Gastroesophageal sphincter (tissue), 4 donors: ENCODE measurements at places on chromosomes 3 and 15. TPM values are rescaled to one million over a fixed set of nuclear protein-coding genes. Genes with fewer than 3 reads are reported as not detected.

- ATAC-seq, result no peak
Measured at GRCh38 chr3:126538316-126538715, 14.4 kb downstream of the CHST13 start.

GRCh38 chr3:3200632-3201212 is 21.2 kb upstream of the CRBN start:
- peak; percentile 61 for ATAC-seq

DNA sequence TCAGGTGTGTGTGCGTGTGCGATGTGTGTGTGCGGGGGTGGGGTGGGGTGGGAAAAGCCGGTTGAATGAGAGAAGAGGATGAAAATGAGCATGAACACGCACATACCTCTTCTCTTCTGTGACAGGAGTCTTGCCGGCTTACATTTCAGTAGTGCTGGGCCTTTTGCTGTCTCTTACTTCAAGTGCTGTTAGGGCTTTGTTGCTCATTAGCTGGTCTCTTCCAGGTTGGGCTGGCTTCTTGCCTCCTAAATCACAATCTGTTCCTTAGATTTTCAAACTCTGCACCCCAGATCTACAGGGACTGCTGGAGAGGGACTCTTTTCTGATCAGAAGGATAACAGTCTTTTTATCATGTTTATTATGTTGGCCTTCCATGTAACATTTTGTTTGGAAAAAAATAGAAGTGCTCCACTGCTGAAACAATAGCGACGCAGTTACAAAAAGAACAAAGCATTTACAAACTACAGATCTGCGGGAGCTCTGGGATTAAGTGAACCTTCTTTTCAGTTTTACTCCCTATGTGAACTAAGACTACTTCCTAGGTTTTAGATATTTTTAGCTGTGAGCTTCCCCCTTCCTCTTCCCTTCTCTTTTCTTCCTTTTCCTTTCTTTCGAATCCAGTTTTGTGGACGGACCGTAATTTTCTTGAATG is 48.5 kb downstream of the USP13 start:
- ATAC-seq, result no peak

- no peak for ATAC-seq
Measured at GRCh38 chr15:94743668-94744067, 512.3 kb downstream of the MCTP2 start.

VWA5B2 gene
- total RNA-seq, result 0.54 TPM

DNA sequence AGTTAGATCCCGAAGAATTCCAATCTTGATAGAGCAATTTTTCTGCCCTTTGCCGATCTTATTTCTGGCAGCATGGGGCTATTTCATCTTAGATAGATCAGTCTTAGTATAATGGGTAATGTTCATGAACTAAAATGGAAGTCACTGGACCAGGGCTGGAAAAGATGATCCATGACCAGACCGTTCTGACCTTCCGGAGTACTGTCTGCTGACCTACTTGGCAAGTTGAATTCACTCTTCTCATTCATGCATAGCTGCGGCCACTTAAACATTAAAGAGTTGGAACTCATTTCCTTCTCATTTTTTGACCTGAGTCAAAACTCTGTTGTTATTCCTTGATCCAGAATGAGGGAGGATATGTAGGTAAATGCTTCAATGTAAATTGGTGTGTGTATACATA is 32.5 kb downstream of the GMNC start:
- ATAC-seq, result no peak

DNA sequence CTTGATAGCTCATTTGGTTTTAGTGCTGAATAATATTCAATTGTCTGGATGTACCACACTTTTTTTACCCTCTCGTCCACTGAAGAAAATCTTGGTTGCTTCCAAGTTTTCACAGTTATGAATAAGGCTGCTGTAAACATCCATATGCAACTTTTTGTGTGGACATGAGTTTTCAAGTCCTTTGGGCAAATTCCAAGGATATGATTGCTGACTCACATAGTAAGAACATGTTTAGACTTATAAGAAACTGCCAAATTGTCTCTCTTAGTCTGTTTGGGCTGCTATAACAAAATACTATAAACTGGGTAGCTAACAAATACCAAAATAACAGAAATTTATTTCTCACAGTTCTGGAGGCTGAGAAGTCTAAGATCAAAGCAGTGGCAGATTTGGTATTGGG is 59.5 kb upstream of the TNFSF10 start:
- no peak for ATAC-seq

GRCh38 chr3:105162448-105162847 is 204.3 kb upstream of the ALCAM start:
- ATAC-seq, result no peak

AADAC gene
- 0.40 TPM for total RNA-seq

- no peak for ATAC-seq
Measured at GRCh38 chr15:91471468-91471867, 371.4 kb downstream of the SV2B start.

GRCh38 chr3:174206607-174207192 is 652.4 kb upstream of the NAALADL2 start:
- no peak for ATAC-seq

ADAMTS17 gene
- total RNA-seq, result 4.9 TPM

GOLGA6L7 gene
- total RNA-seq, result not detected

DNA sequence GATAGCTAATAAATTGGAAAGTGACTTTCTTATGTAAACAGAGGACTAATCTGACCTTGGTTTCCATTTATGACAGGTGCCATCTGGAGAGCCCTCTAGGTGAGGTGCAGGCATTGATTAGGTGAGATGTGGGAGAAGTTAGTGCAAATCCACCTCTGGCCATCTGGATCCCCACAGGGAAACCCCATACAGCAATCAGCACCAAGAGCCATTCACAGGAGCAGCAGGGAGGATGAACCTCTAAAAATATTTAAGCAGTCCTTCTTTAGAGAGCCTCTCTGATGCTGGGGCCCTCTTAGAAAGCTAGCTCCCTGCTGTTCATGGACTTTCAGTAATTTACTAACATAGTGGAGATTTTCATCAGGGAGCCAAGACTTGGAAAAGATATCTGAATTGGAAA is 69.3 kb downstream of the CLSTN2 start:
- ATAC-seq, result no peak

CSPG4 gene
- 98.7 TPM for total RNA-seq

GRCh38 chr3:195517030-195517429 is 26.1 kb downstream of the PPP1R2 start:
- no peak for ATAC-seq

- ATAC-seq, result peak; percentile 62
Measured at GRCh38 chr3:136929977-136930670, 27.7 kb upstream of the IL20RB start.

P2RY1 gene
- 1.2 TPM for total RNA-seq

DNA sequence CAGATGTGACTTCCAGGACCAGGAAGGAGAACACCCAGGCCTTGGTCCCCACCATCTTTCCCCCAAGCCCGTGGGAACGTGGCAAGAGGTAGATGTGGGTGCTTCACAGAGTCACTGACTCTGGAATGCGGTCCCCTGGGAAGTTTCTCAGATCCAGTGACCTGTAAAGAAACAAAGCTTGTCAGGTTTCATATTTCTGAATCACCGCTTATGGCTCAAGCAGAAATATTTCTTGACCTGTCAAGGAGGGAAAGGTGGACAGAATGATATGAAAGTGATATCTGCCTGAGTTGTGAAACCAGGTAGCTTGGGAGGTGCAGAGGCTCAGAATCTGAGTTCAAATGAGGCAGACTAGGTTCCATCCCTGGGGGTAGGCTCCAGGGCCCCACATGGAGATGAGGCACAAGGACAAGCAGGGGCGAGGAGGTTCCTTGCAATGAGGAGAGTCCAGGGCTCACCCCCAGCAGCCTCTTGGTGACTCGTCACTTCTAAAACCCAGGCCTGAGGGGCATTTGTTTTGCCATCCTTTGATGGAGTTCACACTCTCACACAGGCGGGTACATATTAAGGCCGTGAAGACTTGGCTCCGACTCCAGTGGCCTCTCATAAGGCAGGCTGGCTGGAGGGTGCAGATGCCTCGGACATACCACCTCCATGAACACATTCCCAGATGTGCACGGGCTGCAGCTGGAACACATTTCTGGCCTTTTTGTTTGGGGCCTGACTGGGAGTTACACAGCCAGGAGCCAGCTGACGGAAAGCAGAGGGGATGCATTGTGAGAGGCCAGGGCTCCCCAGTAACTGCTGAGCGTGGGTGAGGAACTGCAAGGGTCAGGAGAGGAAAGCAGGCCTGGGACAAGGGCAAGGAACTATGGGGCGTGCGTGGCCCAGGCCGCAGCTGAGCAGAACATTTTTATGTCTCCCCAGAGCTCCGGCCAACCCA is 1.3 kb downstream of the CILP start:
- ATAC-seq, result no peak

THPO gene
- 0.31 TPM for total RNA-seq

- ATAC-seq, result no peak
Measured at GRCh38 chr15:47609693-47610092, 107.6 kb upstream of the SEMA6D start.

GRIP2 gene
- total RNA-seq, result 1.6 TPM

DNA sequence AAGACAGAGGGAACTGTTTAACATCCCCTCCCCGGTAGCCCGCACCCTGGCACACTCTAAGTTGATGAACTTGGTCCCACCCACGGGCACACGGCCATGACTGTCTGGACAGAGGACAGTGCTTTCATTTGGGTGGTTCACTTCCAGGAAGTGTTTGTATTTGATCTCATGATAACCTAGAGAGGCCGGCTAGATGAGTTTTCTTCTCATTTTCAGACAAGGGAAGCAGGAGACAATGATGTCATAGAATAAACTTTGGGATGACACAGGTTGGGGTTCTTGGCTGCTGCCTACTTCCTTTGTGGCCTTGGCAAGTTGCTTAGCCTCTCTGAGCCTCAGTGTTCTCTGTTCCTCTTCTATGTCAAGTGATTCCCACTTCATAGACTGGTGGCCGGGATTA is 16.1 kb upstream of the LYSMD4 start:
- ATAC-seq, result no peak

P3H2 gene
- total RNA-seq, result 10.6 TPM

EBLN2 gene
- 5.0 TPM for total RNA-seq

GABRG3 gene
- total RNA-seq, result not detected

FGF12 gene
- total RNA-seq, result 15.4 TPM

LRRC3B gene
- 3.1 TPM for total RNA-seq

GRCh38 chr3:122936335-122936734 is 91.2 kb downstream of the SEMA5B start:
- ATAC-seq, result no peak

DNA sequence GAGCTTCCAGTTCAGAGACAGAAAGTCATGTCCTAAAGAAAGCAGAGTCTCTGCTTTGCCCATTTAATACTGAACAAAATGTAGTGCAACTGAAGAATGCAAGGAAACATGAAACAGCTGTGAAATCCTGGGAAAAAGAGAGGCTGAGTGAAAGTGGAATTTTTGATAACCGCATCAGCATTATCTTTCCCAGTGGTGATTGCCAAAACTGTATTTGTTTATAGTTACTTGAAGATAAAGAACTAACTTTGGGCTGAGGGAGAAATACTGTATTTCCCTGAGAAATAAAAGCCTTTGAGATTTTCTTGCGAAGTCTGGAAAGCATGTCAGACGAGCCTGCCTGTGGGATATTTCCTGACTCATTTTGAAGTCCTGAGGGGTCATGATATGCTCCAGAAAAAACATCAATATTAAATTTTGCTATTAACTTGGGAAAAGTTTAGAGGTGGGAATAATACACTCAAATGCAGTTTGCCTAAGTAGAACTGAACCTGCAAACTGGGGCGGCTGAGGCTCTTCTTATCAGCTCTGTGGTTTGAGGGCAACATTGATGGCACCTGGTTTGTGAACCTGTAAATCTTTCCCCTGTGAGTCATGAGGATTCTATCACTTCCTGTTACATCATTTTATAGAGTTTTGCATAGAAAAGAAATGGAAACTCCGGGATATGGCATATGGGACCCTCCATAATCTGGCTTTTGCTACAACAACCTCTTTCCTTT is 855.3 kb downstream of the MCTP2 start:
- no peak for ATAC-seq

MUSTN1 gene
- 12.5 TPM for total RNA-seq

- ATAC-seq, result no peak
Measured at GRCh38 chr15:39918688-39919385, 1.2 kb downstream of the GPR176 start.

PARP15 gene
- total RNA-seq, result 0.42 TPM

DNA sequence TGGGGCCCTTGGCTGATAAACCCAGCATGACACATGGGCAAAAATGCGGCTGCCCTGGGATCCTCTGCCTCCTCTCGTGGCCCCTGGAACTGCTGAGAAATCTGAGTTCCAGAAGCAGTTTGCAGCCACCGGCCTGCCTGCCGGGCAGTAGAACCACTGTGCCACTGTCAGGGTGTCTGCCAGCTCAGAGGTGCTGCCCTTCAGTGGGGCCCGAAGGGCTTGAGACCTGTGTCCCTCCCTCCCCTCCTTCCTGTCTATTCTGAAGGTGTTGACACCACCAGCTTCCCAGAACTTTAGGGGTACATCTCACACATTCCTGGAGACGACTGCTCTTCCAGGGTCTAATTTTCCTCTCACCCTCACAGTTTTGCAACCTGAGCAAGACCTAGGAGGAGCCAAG is 88.2 kb upstream of the POMGNT2 start:
- ATAC-seq, result no peak

DNA sequence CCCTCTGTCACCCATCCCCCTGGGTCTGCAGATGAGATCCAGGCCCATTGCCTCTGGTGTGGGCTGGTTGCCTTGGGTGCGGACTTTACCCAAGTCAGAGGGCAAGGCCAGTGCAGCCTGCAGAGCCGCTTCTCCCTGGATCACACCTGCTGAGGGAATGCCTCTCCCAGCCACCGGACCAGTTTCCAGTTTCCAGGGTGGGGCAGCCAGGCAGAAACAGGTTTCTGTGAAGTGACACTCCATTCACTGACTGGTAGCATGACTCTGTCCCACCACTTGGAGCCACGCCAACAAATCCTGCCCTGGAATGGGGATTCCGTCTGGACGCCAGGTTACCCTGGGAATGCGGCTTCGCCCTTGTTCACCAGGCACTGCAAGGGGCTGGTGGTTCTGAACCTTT is 30.0 kb downstream of the PAQR5 start:
- ATAC-seq, result no peak

- no peak for ATAC-seq
Measured at GRCh38 chr15:79519628-79520027, 87.5 kb downstream of the MINAR1 start.

DNA sequence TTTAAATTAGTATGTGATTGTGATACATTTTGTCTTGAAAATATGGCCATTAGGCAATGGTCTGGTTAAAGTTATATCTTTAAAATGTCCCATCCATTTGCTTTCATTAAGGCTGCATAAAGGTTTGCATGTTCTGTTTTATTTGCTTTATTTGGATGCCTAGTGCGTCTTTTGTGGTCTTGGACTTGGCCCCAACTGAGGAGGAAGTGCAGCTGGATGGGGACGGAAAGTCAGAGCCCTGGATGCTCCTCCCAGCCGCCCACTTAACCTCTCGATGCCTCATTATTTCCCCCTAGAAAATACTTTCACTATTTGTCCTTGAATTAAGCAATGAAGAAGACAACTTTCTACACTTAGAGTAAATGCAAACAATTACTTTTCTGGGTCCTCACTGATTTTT is 898.2 kb downstream of the MCTP2 start:
- no peak for ATAC-seq
